ENCODE measurements at places on chromosomes 12 and 14.

GRCh38 chr12:9032202-9032964 is 43.0 kb downstream of the KLRG1 start:
- DNase-seq: no peak

GRCh38 chr14:75514673-75515628 is 7.3 kb upstream of the BATF start:
- peak; percentile 88 for DNase-seq

DNA sequence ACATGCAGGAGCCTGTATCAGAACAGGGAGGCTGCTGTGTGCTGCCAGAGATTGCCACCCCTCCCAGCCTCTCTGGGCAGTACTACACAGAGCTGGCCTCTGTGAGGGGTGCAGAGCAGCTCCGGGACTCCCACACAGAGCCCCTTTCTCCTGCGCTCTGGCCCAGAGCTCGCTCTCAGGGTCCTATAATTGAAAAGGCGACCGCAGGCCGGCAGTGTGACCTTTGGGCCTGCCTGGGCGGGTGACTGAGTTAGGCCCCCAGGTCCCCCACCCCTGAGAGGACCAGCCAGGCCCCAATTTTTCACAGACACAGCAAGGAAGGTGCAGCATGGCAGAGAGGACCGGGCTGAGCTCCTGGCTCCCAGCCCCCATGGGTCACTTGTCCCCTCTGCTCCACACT is 136.4 kb downstream of the ZFP36L1 start:
- DNase-seq: no peak

DNA sequence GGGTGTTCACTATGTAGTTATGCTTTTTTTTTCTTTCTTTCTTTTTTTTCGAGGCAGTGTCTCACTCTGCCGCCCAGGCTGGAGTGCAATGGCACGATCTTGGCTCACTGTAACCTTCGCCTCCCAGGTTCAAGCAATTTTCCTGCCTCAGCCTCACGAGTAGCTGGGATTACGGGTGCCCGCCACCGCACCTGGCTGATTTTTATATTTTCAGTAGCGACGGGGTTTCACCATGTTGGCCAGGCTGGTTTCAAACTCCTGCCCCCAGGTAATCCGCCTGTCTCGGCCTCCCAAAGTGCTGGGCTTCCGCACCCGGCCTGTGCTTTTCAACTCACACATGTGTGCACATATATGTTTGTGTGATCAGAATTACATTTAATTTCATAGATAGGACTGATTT is 38.9 kb upstream of the AMN start:
- DNase-seq: no peak

DNA sequence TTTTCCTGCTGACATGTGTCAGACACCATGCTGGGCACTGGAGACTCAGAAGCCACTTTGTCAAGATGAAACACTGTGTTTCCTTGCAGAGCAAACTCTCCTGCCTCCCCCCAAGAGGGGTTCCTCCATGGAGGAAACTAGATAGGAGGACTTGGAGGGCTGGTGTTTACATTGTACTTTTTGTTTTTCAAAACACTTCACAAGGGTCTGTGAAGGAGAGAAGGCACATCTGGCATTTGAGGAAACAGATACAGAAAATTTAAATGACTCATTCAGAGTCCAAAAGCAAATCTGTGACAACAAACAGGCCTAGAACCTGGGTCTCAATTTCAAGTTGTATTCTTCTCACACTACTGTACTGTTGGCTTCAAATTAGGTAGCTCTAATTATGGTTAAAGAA is 6.7 kb upstream of the CDKL1 start:
- peak; percentile 14 for DNase-seq

DNA sequence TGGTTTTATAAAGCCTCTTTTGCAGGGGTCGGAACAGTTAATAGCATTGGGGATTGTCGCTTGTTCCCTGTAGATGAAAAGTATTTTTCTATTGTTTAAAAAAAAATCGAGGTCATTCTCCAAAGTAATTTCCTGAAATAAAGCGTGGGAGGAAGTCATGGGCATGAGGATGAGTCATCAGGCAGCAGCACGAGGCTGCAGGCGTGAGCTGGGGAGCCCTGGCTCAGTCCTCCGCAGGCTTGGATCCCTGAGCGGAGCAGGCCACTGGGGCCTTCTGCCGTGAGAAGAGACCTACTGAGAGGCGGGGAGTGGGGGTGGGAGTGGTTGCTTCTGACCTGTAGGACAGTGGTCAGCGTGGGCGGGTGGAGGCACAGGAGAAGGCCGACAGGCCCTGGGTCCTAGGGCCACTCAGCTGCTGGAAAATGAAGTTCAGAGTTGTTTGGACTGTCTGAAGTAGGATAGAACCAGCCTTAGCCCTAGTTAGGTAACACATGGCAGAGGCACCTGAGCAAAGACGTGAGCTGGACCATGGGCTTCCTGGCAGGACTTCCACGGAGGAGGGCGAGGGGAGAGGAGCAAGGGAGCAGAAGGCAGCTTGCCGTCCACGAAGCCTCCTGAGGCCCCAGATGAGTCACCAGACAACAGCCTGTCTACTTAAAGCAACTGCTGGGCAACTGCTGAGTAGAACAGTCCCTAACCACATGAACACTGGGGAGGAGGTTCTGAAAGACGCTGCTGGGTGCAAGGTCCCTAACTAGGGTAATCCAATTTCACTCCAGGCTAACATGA is 21.1 kb upstream of the LGALS3 start:
- peak; percentile 62 for DNase-seq

- DNase-seq: no peak
Observed at GRCh38 chr12:12700254-12700653, 4.3 kb upstream of the GPR19 start.

DNA sequence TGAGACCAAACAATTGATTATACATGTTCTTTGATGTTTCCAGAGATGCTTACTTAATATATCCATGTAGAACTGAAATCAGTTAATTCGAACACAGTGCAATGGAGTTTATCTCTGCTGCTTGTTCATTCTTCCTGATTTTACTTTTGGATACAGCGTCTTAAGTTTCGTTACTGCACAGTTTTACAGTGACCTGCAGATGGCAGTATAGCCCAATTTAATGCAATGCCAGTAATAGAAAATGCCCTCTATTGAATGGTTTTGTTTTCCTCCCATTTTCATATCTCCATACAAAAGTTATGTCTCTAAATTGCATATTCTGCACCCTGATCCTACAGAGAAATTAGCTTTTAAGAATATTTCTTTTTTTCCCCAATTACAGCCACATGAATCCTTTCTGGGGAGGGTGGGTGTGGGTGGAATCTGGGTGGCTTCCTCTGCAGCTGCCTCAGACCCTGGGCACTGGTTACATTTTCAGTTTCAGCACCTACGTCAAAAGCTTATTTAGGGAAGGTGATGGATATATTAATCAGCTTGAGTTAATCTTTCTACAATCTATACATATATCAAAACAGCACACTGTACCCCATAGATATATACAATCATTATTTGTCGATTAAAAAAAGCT is 101.1 kb upstream of the DCD start:
- DNase-seq: no peak

GRCh38 chr12:34604227-34604626 is 581.9 kb downstream of the ALG10 start:
- DNase-seq: no peak

DNA sequence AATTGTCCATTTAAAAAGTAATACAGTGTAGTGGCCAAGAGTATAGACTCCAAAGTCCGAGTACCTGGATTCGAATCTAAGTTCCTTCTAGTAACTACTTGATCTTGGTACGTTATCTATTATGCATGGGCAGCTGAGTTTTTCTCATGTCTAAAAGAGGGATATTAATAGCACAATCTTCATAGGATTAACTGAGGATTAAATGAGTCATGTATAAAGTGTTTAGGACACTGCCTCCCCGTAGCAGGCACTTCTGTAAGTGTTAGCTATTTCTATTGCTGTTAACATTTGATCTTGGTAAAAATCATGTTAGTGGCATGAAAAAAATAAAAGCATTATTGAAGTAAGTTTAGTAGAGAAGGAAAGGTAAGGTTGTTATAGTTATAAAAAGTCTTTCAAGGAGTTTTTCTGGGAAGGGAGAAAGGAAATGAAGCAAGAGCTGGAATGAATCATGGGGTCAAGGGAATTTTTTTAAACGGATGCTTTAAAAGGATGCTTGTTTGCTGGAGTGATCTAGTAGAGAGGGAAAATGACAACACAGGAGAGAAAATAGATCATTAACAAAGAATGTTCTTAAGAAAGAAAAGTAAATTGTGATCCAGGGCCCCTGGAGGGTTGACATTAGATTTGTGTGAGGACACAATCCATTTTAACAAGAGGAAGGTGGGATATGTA is 502.2 kb upstream of the USP15 start:
- no peak for DNase-seq

GRCh38 chr12:25979563-25979962 is 21.1 kb downstream of the RASSF8 start:
- peak; percentile 15 for DNase-seq

- DNase-seq: no peak
Observed at GRCh38 chr14:90629471-90629870, 186.8 kb downstream of the TTC7B start.

GRCh38 chr14:57749267-57749666 is 116.6 kb downstream of the SLC35F4 start:
- DNase-seq: no peak

DNA sequence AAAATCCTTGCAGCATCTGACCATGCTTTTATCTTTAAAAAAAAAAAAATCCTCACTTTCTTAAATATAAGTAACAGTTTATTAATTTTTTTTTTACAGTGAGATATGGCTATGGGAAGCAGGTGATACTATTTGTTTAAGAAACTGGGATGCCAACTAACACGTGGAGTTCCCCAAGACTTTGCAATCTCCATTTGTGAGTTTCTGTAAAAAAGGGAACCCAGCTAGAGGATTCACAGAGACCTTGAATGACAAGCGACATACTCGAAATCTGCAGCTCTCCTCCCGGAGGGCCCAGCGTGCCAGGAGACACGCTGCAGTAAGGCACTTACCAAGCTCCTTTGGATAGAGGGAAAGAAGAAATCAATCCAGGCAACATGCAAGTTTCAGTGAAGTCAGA is 30.1 kb downstream of the SLC15A4 start:
- no peak for DNase-seq

GRCh38 chr12:29589851-29590250 is 92.4 kb upstream of the OVCH1 start:
- DNase-seq: no peak

DNA sequence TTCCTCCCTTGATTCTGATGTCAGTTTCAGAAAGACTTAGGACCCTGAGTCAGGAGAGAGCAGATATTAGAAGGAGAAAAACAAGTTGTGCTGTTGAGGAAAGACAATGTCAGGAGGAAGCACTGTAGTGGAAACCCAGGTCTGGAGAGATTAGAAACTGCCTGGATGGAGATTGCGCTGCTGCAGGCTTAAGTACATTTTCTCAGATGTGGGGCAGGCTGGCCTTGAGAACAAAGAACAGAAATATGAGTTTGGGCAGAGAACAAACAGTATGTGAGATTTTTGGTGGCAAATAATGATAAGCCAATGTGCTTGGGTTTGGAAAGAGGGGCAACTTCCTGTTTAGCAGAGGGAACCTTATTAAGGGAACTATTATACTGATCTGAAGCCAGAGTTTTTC is 74.3 kb upstream of the PRMT8 start:
- DNase-seq: no peak

DNA sequence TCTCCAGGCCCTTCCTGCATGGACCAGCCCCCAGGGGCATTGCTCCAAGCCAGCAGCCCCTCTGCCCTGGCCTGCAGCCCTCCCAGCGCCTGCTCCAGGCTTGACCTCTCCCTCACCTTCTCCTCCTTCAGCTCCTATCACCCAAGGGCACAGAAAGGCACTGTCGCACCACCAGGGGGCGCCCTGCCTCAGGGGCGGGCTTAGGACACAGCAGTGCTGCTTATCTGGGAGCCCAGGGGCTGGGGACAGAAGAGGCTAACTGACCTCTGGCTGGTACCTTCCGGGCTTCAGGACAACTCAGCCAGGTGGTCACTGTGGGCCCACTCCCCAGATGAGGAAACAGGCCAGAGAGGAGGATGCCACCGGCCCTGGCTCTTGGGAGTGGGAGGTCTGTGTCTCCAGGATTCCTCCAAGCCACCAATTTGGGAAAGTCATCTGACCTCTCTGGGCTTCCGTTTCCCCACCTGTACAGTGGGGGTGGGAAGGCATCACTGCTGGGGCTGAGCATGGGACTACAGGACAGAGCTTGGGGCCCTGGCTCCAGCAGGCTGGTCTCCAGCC is 25.3 kb upstream of the GPR132 start:
- peak; percentile 97 for DNase-seq

DNA sequence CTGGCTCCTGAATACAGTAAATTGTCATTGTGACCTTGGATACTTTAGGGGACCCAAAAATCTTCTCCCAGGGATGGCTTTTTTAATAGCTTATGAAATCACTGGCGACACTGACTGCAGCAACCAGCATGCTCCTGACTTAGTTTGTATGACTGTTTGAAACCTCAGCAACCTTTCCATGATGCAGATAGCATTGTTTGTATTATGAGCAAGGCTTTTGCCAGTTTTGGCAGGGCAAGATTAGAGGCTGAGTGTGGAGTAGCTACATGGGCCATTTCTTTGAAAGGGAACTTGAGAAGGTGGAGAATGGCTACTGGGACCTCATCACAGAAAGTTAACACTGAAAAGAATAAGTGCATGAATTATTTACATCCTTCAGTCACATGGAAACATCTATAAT is 50.9 kb downstream of the SLC4A8 start:
- DNase-seq: no peak

- no peak for DNase-seq
Observed at GRCh38 chr12:84077679-84078078, 834.9 kb downstream of the SLC6A15 start.

- no peak for DNase-seq
Observed at GRCh38 chr12:11902525-11902875, 168.2 kb upstream of the BCL2L14 start.

DNA sequence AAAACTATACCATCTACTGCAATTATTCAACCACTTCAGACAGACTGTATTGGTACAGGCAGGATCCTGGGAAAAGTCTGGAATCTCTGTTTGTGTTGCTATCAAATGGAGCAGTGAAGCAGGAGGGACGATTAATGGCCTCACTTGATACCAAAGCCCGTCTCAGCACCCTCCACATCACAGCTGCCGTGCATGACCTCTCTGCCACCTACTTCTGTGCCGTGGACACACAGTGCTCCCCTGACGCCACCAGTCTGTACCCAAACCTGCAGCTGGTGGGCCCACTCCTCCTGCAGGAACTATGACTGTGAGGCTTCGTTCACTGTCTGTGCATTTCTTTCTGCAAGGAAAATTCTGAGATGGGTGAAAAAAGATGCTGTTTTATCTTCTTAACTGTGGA is 284.7 kb downstream of the DAD1 start:
- no peak for DNase-seq

DNA sequence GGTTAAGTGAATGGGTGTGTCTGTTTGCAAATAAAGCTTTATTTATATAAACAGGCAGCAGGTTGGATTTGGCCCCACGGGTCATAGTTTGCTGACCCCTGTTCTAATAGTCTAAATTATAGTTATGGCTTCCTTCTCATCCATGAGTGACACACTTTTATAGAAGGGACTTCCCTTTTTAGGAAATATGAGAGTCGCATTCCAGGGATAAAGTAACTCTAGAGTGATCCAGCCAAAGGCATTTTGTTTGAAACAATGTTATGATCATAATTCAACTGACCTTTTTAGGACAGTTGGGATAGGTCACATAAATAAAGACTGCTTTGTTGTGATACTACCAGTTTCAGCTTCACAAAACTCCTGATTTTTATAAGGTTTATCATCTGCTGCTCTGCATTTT is 87.9 kb downstream of the ALX1 start:
- no peak for DNase-seq

GRCh38 chr12:99259040-99259934 is 388.3 kb upstream of the GARIN6 start:
- DNase-seq: peak; percentile 5

All from ELF-1 (cell line).